ENCODE measurements at places on chromosomes 5 and 9. TPM values are rescaled to one million over a fixed set of nuclear protein-coding genes. Genes with fewer than 3 reads are reported as not detected.

The LCN15 gene
- not detected for total RNA-seq

The LCN9 gene
- not detected for total RNA-seq

The NDST1 gene
- 100 TPM for total RNA-seq

The DMRT2 gene
- total RNA-seq: 2.7 TPM

The PCDHGC5 gene
- total RNA-seq: 6.6 TPM

The C9orf50 gene
- 0.71 TPM for total RNA-seq

The SCGB3A1 gene
- 2.2 TPM for total RNA-seq

The DOCK8 gene
- total RNA-seq: 33.6 TPM

The CHSY3 gene
- 25.1 TPM for total RNA-seq

The PCDHGA11 gene
- 19.0 TPM for total RNA-seq

The SH3PXD2B gene
- 22.8 TPM for total RNA-seq

The C9orf153 gene
- 1.2 TPM for total RNA-seq

The SLC46A2 gene
- total RNA-seq: not detected

The NME5 gene
- 5.6 TPM for total RNA-seq

The SLIT3 gene
- total RNA-seq: 32.4 TPM

The KIF27 gene
- 26.2 TPM for total RNA-seq

The SOHLH1 gene
- 0.99 TPM for total RNA-seq

All from camera-type eye (tissue), 1 donor.